AG09319 (cell line): ENCODE measurements at places on chromosomes 6 and 20.

DNA sequence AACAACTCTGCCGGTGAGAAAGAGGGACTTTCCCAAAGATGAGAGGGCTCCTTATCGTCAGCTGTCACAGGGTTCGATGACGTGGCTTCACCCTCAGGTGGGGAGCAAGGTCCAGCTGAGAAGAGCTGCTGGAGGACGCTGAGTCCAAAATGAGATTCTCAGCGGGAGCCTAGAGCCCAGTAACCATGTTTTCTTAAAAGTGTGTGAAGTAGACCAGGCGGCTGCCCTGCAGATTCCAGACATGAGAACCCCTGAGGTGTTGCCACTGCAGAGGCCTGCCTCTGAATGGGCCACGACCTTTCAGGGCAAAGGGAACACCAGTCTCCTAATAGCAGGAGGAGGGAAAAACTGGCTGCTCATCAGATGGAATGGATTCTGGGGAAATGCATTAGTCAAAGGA is 375.1 kb downstream of the BTBD9 start:
- DNase-seq = no peak

- DNase-seq = no peak
These were observed 61.0 kb upstream of the CDH4 start for GRCh38 chr20:61191096-61191495.

- no peak for DNase-seq
These were observed 183.6 kb downstream of the GJA1 start for GRCh38 chr6:121619013-121619412.

DNA sequence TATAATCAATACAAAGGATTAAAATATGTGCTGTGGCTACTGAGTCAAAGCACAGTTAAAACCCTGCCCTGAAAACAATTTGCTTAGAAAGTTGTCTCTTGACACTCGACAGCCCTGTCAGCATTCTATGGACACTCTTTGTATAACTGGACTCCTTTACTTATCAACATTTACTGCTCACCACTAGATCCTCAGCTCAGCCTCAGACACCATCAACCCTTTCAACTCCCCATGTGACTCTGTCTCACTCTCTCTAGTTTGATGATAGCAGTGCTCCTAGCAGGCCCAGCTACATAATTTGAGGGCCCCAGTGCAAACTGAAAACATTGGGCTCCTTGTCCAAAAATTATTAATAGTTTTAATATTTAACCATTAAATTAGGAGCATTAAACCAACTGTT is 181.8 kb downstream of the TENT5A start:
- no peak for DNase-seq

DNA sequence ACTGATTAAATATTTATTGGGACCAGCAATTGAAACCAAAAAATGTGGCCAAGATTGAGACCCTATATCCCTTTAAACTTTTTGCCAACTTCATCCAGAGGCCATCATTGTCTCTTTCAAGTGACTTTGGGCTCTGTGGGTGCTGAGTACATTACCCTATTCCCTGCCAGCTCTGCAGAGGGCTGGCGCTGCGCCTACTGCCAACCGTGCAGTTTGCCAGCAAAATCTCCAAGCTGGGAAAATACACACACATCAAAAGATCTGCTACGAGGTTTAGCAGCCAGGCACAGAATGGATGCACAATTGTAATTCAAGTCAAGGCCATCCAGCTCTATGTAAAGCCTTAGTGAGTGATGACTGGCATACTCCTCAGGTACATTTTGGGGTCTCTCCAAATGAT is 125.0 kb downstream of the CBLN4 start:
- no peak for DNase-seq

- no peak for DNase-seq
These were observed 55.0 kb upstream of the TCF21 start for GRCh38 chr6:133833949-133834359.
